Spleen (tissue), 13 donors: ENCODE measurements at places on chromosomes 4 and X.

GRCh38 chr4:81905971-81906370, 434.3 kb upstream of the RASGEF1B start:
- DNase-seq = no peak

- DNase-seq = no peak
Measured at GRCh38 chrX:139801397-139801813, 93.4 kb upstream of the MCF2 start.

- DNase-seq = peak; percentile 82
Measured at GRCh38 chrX:2691543-2692220, 587 bp downstream of the CD99 start.

DNA sequence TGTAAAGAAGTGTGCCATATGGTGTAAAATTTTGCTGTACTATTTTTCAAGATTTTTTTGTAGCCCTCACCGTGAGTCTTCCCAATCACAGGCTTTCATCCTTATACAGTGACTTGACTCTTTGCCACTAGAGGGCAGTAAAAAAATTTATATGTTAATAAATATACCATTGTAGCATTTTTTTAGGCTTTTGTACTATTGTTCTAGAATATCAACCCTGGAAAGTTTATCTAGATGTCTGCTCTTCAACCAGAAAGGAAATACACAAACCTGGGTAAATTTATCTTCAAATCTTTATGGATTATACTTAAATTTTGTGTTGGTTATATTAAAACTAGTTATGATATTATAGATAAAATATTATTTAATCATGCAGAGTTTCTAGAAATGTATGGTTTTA, 235.3 kb downstream of the TENM3 start:
- no peak for DNase-seq

DNA sequence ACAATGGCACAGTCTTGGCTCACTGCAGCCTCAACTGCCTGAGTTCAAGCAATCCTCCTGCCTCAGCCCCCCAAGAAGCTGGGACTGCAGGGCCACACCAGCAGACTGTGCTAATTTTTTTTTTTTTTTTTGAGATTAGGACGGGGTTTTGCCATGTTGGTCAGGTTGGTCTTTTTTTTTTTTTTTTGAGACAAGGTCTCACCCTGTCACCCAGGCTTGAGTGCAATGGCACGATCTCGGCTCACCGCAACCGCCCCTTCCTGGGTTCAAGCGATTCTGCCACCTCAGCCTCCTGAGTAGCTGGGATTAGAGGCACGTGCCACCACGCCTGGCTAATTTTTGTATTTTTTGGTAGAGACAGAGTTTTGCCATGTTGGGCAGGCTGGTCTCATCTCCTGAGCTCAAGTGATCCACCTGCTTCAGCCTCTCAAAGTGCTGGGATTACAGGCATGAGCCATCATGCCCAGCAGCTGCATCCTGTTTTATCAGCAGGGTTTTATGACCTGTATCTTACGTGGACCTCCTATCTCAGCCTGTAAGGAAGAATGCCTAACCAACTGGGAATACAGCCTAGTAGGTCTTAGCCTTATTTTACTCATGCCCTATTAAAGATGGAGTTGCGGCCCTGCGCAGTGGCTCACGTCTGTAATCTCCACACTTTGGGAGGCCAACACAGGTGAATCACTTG, 13.2 kb upstream of the MRPL1 start:
- no peak for DNase-seq

GRCh38 chr4:88817740-88818139, 120.1 kb upstream of the NAP1L5 start:
- DNase-seq = no peak

GRCh38 chr4:103046416-103047290, 27.1 kb upstream of the SLC9B1 start:
- DNase-seq = no peak

GRCh38 chrX:87900320-87900908, 382.8 kb downstream of the KLHL4 start:
- no peak for DNase-seq

GRCh38 chrX:78322863-78323262, 4.5 kb downstream of the CYSLTR1 start:
- no peak for DNase-seq

DNA sequence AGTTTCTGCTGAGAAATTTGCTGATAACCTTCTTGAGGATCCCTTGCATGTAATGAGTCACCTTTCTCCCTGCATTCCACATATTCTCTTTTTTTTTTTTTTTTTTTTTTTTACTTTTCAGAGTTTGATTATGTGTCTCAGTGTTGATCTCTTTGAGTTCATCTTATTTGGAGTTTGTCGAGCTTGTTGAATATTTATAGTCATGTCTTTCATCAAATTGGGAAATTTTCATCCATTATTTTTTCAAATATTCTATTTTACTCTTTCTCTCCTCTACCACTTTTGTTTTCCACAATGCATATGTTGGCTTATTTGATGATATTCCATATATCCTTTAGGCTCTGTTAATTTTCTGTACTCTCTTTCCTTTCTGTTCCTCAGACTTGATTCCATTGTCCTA, 136.1 kb downstream of the MAD2L1 start:
- DNase-seq = no peak

- DNase-seq = no peak
Measured at GRCh38 chr4:17762726-17763125, 18.7 kb downstream of the FAM184B start.
